Activated naive CD4-positive, alpha-beta T cell treated with anti-CD3 and anti-CD28 coated beads, Interleukin-2, amount 50 U/mL, for 16 hours (primary cell): ENCODE measurements at places on chromosomes 1 and 21.

DNA sequence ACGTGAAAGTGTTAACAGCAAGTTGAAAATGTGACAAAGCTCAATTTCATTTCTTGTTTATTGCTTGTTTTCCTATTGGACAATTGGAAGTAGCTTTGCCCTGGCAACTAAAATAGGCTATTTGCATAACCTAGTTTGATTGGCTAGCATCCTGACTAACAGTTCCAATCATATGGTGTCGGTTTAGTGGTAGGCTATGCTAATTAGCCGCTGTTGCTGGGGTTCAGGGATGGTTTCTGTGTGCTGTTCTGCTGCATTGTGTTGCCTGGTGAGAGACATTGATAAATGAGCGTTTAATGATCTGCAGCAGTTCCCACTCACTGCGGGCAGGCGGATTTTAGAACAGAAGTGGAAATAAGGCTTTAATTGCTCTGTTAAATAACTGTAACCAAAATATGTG, 68.5 kb downstream of the DYRK1A start:
- peak; percentile 22 for DNase-seq

DNA sequence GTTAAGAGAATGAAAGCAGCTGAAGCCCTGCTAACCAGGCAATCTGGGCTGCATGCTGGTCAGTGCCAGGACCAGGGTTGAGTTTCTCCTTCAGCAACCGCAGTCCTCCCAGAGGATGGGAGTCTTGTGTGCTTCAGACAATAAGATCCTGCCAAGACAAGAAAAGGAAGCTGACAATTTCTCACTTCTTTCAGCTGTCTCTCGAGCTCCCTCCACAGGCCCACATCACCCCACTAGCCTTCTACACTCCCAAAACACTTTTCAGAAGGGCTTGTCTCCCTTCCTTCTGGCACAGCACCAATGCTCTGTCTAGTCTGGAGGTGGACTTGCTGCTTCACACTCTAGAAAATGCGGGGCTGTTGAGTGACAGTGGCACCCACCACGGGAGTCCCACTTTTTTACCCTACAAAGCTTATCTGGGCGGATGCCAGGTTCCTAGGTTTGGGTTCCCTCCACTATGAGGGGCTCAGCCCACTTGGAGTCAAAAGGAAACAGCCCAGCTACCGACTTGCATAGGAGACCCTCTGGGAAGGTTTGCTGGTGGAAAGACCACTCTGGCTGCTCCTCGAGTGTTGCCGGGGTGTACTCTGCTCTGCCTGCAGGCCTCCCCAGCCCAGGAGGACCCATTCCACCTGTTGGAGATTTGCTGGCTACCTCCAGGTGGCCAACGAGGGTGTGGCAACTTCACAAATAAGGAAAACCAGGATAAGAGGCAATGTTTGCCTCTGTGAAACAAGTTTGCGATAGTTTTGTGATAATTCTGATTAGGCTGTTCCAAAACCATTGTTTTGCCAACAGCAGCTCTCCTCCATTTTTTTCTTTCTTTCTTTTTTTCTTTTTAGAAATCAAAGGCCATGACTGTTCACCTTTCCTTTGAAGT, 68.9 kb downstream of the TENT5C start:
- DNase-seq, result peak; percentile 35

DNA sequence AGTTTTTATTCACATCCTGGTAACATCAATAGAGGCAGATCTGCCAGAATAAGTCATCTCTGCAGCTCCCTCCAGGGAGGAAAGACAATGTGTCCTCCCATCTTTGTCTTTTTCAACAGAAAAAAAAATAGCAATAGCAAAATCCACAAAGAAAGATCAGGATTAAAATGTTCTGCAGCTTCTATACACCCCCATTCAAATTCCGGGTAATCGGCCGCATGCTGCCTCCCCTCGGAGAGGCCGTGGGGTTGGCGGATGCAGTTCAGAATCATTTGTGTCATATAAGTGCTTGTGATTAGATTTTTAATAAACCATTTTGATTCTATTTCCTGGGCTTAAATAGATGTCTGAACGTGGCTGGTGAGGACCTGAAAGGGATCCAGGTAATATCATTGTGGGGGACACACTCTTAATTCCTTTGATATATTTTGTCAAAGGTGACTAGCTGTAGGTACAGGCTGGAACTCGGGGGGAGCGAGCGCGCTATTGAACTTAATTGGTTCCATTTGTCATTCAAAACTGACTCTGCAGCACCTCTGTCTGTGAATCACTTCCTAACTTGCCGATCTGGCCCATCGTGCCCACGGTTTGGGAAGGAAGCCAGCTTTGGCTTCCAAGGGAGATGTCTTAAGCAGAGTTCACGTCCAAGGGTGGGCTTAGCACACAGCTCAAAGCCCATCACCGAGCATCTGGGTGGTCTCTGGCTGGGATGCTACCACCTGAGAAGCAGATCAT, 85.6 kb upstream of the ARHGEF16 start:
- no peak for DNase-seq

DNA sequence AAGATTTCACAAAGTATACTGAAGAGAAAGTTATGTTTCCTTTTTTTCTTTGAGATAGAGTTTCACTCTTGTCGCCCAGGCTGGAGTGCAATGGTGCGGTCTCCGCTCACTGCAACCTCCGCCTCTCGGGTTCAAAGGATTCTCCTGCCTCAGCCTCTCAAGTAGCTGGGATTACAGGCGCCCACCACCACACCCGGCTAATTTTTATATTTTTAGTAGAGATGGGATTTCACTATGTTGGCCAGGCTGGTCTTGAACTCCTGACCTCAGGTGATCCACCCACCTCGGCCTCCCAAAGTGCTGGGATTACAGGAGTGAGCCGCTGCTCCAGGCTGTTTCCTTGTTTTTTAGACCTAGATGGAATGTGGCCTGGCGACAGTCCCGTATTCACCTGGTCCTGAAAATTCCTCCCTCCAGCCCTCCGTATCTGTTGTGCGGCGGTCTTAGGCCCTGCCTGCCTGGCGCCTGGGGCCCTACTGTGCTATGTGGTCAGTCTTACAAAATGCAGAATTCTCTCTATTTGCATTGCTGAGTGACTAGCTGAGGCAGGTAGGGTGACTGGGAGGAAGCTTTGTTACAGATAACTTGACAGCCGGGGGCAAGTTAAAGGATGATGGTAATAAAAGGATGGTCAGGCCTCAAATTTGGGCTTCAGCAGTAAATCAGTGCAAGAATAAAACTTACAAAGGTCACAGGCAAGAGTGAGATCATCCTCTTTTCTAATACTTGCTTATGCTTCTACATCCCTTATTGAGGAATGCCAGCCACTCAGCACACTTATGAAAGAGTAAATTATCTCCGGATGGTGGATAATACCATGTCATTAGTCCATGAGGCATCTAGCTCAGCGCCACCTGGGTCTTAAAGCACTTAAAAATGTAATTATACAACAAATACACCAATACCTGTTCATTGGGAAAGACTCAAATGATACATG, 30.3 kb downstream of the PARK7 start:
- DNase-seq, result no peak

DNA sequence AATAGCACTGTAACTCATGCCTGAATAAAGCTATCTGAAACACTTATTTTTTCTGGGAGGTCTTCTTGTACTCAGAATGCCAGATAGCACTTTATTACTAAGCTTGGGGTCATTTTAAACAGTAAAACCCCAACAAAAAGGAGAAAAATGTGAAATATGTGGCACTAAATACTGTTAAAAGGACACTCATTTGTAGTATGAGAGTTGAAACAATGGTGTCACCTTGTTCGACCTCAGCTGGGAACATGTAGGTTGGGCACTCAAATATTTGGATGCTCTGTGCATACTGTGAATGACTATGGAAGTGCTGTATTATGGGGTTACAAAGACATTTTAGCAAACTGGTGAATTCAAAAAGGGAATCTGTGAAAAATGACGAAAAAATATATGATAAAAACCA, 53.9 kb downstream of the SELENOF start:
- DNase-seq, result no peak

DNA sequence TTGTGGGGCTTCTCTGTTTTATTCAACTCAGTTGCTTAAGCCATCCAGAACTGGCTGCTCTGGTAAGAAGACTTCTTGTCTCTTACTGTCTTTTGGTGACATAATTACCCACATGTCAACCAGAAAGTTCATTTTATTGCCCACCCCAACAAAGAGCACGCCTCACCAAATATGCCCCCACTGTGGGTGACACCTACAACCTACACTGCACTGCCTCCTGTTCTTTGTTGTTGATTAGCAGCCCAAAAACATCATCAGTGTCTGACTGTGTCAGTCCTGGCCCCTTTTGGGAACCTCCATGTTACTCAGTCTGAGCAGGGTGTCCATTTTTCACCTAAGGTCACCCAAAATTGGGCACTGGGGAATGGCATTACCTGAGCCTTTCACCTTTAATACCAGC, 49.3 kb downstream of the ZNF678 start:
- no peak for DNase-seq

DNA sequence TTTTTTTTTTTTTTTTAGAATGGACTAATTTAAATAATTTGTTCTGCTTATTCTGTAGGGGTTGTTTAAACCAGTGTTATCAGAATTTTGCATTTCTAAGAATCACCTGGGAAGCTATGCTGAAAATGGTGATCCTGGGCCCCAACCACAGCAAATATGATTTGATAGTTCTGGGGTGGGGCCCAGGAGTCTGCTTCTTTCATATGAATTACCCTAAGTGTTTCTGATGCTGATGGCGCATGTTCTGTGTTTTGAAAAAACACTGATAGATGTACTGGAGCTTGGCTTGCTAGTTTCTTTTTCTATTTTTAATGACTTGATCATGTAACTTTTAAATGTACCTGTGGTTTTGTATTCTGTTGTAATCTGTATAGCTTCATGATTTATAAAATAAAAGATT, 89.3 kb downstream of the CDC14A start:
- no peak for DNase-seq

DNA sequence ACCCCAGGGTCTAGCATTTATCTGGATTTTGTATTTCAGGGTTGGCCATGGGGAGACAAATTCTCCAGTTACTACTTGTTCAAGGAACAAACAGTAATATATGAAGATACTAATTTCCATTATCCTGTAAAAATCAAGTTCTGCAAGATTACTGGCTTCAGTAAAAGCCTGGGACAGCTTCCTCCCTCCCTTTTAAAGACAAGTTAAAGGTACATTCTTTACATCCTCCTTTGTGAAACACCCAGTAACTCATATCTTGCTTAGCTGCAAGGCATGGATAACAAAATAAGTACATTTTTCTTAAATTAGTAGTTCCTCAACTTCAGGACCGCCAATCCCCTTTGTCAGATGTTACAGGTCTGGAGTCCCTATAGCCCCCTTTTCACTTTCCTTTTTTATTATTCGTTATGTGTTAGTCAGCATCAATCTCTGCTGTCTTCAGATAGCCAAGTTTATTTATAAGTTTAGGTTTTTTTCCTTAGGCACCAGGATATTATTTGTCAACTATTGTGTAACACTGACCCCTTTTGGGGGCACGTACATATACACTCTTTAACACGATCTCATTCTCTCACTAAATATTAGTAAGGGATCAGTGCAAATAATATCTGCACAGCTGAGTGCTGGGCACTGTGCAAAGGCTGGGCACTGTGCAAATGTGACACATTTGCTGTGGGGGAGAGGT, 9.8 kb downstream of the ERRFI1 start:
- DNase-seq, result no peak

DNA sequence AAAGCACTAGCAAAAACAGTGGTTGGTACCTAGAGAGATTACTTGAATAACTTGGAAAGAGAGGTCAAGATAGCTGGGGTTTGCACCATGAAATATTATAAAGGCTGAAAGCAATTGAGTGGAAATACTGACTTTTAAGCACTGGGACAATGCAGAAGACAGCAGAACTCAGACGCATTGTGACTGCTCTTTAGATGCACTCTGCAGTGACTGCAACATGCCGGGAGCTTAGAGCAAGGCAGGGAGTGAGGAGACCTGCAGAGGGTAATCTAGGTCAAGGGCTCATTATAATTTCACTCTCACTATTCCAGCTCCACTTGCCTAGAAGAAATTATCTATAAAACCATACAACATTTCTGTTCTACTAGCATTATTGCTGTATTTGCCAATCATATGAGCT, 36.6 kb downstream of the OLFM3 start:
- no peak for DNase-seq

DNA sequence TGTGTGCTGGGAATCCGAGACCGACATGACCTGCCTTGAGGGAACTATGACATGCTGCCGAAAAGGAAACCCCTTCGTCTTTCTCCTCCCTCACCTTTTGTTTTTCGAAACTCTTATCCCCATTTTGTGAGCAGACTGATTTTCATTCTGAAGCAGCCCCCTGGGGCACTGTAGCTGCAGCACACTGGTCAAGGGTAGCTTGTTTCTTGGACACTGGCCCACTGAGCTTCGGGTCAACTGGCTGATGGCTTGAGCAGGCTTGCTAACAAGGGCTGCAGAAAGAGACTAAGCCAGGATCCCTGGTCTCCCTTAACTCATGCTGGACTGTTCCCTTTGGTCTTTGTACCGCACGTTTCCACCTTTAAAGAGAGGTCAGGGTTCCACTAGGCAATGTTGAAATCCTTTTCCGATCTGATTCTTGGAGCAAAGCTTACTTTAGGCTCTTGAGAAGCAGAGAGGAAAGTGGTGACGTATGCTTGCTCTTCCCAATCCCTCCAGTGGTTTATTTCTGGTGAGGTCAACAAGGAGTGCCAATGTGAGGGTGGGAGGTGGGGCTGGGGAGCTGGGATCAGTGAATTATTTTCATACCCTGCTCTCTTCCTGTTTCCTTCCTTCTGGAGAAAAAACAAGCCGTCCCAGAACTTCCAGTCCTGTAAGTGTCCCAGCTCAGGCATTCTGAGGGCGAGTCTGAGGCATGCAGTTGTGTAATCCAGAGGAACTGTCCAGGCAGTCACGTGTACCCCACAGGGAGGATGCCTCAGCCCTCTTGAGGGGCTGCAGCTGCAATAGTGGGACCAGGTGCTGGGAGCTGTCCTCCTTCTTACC, 7.6 kb downstream of the CYP4B1 start:
- DNase-seq, result no peak

DNA sequence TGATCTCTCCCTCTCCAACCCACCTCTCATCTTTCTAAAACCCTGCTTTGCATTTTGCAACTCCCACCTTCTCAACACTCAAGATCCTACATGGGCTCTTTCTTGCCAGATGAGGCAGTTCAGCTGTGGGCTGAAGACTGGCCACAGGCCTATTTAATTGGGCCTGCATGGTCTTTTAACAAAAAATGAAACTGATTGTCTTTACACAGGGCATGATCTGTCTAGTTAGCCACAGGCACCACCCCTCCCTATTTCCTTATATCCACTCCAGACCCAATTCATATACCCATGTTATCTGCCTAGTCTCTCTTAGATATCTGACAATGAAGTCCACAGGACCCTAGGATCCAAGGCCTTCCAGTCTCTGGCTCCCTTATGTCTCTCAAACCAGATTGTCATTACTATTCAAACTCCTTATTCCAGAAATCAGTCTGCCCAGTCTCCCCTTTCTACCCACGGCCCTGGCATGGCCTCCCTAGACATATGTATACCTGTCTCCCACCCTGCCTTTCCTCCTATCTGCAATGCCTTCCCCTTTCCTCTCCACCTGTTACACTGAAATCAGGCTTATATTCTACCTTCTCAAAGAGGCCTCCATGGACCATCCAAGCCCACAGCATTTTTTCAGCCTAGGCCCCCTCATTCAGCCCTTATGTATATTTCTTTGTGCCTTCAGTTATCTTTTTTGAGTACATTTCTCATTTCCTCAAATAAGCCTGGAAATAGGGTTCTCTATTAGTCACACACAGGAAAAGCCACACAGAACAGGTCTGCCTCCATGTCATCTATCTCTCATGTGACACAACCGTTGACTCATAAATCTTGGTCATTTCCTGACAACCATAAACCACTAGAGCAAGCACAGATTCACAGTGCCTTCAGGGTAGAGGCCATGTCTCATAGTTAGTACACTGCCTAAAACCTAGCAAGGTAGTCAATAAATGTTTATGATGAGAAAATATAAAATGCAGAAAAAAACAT, 39.0 kb downstream of the LPAR3 start:
- peak; percentile 25 for DNase-seq

GRCh38 chr1:74681851-74682250, 8.3 kb upstream of the ERICH3 start:
- DNase-seq, result no peak
